AG09319 (cell line): ENCODE measurements at places on chromosomes 7 and 10.

DNA sequence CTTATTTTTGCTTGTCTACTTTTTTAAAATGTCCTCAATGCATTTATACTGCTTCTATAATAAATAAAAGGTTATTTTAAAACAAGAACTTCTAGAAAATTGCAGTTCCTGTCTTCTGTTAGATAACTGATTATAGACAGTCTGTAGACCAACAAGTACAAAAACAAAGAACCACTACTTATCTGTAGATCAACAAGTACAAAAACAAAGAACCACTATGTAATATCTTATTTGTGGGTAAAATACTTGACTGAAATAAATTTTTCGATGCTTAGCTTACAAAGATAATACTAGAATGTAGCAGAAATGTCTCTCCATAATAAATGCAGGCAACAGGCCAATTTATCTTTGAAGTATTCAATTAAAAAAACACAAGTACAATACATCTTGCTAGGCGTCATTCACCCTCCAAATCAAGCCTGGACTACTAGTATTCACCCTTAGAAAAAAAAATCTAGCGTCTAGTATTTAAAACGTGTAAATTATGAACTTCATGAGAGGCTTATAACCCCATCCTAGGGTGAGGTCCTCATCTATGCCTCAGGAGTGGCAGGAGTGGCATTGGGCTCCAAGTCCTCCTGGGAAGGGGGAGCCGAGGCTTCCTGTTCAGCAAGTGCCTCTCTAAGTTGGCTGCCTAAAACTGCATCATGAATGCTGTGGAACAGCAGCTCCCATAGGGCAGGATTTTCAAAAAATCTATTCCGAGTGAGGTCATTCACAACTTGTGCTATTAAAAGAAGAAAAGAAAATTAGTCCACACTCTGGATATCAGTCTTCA is 26.6 kb downstream of the PSMC2 start:
- DNase-seq, result no peak

DNA sequence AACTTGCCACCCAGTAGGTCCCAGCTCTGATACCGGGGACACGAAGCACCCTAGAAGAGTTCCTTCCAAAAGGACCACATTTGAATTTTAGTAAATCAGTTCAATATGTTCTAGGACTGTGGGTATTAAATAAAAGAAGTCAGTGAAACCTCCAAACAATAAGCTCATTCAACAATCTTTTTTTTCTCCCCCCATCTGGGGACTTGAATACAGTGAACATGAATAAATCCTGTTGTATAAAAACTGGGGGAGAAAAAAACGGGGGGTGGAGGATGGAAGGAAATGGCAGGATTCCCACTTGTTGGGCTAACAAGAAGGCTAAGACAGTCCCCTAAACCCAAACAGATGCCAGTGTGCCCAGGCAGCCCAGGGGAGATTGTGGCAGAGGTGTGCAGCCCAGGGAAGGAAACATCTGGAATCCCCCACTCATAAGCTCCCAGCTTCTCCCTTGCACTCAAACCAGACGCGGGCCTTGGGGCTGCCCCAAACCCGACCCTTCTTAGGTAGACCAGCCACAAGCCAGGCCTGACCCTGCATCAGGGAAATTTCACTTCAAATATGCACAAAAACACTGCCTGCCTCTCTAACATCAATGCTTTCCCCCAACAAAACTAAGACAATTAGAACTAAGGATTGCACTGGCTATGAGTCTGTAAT is 8.8 kb downstream of the AFAP1L2 start:
- DNase-seq, result no peak

DNA sequence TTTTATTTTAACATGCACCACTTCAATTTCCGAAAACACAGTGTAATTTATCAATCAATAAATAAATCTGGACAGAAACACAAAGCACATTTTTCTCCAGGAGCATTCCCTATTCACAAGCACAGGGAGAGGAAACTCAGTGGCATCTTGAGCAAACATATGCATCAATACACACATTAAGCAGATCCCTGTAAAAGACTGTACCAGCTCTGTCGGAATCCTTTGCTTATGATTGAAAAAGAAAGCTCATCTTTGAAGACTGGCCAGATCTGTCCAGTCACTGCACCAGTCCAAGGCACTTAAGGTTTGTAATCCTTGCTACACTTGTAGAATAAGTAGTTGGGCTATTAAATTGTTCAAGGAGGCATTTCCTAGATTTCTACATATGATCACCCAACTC is 343.9 kb downstream of the BMPER start:
- DNase-seq, result no peak

GRCh38 chr7:143494622-143495021 is 16.9 kb downstream of the TAS2R41 start:
- no peak for DNase-seq

GRCh38 chr10:28721318-28721951 is 44.1 kb downstream of the BAMBI start:
- no peak for DNase-seq

- no peak for DNase-seq
These were observed 19.8 kb downstream of the CDK1 start for GRCh38 chr10:60798031-60798430.

DNA sequence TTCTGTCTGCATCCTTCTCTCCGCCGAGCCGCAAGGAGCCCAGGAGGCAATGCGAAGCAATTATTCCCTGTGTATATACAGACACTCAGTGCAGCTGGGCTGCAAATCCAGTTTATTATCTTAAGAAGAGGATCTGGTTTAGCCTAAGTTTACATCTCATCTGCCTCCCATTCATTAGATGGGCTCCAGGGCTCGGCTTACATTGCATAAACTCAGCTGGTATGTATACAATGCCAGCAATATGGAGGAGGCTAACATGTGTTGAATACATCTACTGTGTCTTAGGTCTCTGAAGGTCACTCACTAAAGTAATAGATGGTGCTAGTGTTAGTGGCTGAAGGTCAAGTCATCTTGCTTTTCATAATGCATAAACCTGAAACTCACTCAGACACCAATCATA is 996.8 kb downstream of the KCNMA1 start:
- DNase-seq, result no peak

DNA sequence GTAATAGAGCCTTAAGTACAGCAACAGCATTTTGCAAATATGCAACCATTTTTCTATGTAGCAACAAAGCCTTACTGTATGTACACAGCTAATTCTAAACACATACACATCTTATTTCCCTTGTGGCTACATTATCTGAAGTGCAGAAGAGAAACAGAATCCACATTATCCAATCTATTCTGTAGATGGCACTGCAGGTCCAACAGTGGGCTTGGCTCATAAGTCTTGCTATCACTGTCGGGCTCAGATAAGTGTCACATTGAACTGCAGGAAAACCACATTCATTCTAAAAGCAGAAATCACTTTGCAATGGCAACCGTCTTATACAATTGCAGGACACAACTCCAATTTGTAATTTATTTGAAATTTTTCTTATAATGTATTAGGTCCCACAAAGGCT is 109.8 kb upstream of the NOBOX start:
- no peak for DNase-seq

DNA sequence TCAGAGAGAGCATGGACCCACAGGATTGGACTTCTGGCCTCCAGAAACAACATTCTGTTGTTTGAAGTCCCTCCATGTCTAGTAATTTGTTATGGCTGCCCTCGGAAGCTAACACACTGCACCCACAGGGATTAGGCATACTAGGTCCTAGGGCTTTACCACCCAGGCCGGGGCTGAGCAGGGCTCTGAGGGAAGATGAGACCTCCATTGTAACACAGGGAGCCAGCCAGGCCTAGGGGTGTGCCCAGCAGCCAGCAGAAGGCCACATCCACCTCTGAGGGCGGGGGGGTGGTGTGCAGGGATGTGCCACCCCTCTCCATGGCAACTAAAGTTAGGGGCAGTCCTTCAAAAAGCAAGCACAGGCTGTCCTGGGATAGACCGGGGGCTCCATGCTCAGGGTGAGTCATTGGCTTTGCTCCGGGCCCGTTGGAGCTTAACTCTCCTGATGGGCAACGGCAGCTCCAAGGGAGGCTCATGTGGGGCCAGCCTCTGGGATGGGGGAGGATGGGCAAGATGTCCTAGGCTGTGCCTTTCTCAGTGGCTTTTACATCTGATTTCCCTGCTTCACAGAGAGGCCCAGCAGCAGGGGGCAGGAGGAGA is 96.6 kb upstream of the GPR26 start:
- DNase-seq, result no peak

- DNase-seq, result no peak
These were observed 9.9 kb downstream of the TAS2R41 start for GRCh38 chr7:143487566-143487965.
